ENCODE measurements at places on chromosomes 4 and X.
A peak's percentile ranks its signal among the peaks of the same experiment; 100 is the strongest.

DNA sequence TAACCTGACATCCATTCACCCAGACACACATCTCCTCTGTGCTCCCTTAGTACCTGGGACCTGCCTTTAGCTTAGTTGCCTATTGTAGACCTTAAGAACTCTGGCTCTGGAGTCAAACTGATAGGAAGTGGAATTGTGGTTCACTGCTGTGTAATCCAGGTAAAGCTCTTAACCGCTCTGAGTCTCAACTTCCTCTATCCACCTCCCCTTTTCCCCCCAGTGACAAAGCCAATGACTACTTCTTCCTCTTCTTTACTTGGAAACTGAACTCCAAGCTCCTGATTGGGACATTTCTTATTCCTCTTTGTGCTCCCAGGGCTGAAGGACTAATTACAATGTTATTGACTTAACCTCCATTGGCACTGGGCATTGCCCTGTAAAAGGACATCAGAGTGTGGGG is 94.1 kb downstream of the DRD5 start:
- ATAC-seq = no peak

- no peak for ATAC-seq
Observed at GRCh38 chr4:75343333-75343732, 170.9 kb downstream of the RCHY1 start.

- no peak for ATAC-seq
Observed at GRCh38 chrX:21503593-21503992, 129.4 kb downstream of the CNKSR2 start.

- ATAC-seq = no peak
Observed at GRCh38 chr4:163598028-163598427, 103.5 kb downstream of the TMA16 start.

- no peak for ATAC-seq
Observed at GRCh38 chr4:15381806-15382338, 46.0 kb upstream of the C1QTNF7 start.

GRCh38 chr4:74670583-74670982 is 123.7 kb downstream of the BTC start:
- ATAC-seq = no peak

- no peak for ATAC-seq
Observed at GRCh38 chrX:67726018-67726417, 182.2 kb downstream of the AR start.

GRCh38 chr4:101512416-101512815 is 165.1 kb upstream of the PPP3CA start:
- ATAC-seq = no peak

GRCh38 chr4:115165503-115165902 is 52.1 kb upstream of the NDST4 start:
- no peak for ATAC-seq

DNA sequence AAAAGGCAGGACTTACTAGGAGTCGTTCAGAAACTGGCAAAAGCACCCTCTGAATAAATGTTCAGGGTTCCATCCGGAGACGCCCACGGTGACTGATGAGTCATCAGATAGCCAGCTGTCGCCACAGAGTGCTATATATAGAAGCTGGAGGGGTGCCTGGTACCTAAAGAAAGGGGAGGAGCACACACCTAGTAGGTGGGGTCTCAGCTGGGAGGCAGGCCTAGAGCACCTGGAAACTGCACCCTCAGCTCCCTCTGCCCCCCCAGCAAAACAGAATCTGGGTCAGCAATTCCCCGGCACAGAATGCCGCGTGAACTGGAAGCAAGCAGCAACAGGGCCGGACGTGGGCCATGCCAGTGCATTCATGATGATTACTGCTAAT is 242.0 kb downstream of the BCOR start:
- ATAC-seq = peak; percentile 50

- ATAC-seq = no peak
Observed at GRCh38 chr4:10109995-10110670, 6.5 kb downstream of the WDR1 start.

- ATAC-seq = no peak
Observed at GRCh38 chrX:69021141-69021960, 143.9 kb downstream of the PJA1 start.

- no peak for ATAC-seq
Observed at GRCh38 chrX:134469486-134469885, 9.5 kb downstream of the HPRT1 start.

- no peak for ATAC-seq
Observed at GRCh38 chrX:17081511-17081910, 135.1 kb downstream of the REPS2 start.

- ATAC-seq = no peak
Observed at GRCh38 chr4:56803471-56803870, 18.0 kb downstream of the SPINK2 start.

GRCh38 chrX:37077646-37078433 is 69.7 kb downstream of the FAM47C start:
- no peak for ATAC-seq

- no peak for ATAC-seq
Observed at GRCh38 chr4:36164900-36165630, 79.2 kb downstream of the ARAP2 start.

DNA sequence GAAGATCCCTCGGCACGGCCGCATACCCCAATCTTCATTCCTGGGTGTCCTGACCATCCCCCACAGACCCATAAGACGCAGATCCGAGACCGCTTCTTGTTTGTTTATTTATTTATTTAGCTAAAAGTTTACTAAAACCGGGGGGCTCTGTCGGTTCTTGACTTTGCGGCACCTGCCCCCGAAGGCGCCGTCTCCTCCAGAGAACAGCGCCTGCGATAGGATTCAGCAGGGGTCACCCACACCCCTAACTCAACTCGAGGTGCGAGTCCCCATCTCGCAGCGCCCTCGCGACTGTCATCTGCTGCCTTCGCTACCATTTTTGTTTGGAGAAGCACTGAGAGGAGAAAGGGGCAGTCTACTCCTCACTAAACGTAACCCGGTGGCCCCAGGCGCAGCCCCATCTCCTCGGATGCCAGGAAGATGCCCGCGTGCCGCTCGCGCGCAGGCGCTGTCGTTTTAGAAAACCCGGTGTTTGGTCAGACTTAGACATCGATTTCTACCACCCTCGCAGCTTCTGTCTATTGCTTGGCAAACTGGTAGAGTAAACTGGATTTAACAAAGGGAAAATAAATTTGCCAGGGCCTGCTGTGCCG is 18.9 kb upstream of the GPR101 start:
- peak; percentile 32 for ATAC-seq

GRCh38 chrX:3216581-3217180 is 129.8 kb downstream of the MXRA5 start:
- ATAC-seq = no peak

DNA sequence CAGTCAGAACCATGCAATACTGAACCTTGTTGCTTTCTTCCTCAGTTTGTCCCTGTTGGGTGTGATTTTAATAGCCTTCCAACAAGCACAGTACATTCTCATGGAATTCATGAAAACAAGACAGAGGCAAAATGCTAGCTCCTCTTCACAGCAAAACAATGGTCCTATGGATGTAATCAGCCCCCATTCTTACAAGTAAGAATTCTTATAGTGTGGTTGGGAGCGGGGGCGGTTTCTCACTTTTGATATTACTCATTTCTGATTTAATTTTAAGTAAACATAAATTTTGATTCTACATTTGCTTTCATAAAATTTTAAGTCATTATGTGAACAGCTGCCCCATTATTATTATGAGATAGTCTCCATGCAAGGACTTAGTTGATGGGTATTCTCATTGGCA is 80.8 kb upstream of the TLR2 start:
- ATAC-seq = peak; percentile 67

DNA sequence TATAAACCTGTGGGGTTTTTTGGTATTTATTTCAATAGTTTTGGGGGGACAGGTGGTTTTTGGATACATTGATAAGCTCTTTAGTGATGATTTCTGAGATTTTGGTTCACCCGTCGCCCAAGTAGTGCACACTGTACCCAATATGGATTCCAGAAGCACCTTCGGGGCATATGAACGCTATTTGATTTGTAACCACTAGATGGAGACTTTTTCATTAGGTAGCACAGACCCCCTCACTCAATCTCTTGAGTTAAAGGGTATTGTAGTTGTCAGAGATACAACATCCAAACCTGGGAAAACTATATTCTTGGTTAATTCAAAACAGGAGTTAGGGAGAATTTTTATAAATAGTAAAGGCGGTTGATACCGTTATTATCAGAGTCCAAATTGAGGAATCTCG is 79.8 kb downstream of the SPANXN3 start:
- ATAC-seq = no peak

GRCh38 chr4:6621556-6621927 is 18.9 kb upstream of the MRFAP1 start:
- ATAC-seq = no peak

DNA sequence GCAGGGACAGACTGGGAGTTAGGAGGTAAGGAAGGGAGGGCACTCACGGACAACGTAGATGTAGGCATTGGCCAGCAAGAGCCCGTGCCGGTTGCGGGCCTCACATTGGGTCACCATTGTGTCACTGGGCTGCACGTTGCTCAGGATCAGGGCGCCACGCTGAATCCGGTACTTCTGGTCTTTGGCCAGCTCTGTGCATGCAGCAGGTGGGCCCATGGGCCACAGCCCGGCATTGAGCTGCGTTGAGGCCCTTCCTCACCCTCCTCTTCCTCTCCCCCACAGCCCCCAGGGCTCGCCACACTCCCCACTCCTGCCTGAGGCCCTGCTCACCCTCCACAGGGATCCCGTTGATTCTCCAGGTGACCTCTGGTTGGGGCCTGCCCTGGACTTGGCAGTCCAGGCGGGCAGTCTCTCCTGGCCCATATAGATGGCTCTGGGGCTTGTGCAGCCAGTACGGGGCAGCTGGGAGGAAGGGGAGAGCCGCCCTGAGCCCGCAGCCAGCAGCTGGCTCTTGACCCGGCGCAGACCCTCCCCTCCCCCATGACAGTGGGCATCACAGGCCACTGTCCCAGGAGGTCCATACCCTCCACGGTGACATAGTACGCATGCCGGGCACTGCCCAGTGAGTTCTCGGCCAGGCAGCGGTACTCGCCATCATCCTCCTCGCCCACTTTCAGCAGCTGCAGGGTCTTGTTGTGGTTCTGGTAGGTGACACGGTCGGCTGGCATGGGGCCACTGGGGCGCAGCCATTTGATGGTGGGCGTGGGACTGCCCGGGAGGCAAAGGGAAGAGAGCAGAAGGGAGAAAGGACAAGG is 16.3 kb downstream of the L1CAM start:
- ATAC-seq = no peak

DNA sequence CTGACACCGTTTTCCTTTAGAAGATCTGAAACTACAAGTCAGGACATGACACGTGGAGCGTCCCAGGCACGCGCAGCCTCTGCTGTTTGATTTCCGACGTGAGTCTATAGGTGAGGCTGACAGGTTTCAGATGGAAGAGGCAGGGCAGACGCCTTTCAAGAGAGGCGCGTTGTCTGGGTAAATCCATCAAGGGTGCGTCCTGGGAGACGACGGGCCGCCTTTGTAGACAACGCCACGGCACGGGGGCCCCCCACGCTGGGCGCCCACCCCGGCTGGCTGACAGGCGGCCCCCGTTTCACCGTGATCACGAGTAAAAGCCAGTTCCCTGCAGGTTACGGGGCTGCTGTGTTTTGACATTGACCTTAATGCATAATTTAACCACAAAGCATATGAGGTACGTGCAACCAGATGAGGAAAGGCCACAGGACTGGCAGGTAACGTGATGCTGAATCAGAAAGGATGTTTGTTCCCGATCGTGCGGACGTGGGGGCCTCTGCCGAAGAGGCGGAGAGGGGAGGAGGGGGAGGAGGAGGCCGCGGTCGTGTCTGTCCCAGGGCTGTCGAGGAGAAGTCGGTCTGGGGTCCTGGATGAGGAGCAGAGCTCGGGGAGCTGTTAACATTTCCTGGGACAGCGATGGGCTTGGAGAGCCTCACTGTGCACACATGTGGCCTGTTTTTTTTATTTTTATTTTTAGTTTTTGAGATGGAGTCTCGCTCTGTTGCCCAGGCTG is 51.1 kb upstream of the PPP2R3B start:
- ATAC-seq = no peak

- no peak for ATAC-seq
Observed at GRCh38 chrX:135536877-135537276, 16.4 kb downstream of the INTS6L start.

DNA sequence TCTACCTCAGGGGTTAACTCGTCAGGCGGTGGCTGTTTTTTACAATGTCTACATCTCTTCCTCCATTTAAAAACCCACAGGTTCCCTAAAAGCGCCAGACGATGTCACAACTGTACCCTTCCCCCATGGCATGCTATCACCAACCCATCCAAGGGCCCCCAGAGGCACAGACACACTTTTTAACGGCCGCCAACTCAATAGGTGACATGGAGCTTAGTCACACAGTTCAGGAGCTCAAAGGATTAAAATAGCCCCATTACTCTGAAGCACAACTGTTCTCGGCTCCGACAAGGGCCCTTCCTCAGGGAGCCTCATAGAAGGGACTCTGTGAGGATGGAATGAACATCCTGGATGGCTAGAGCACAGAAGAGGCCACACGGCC is 12.4 kb downstream of the SH3KBP1 start:
- peak; percentile 79 for ATAC-seq

DNA sequence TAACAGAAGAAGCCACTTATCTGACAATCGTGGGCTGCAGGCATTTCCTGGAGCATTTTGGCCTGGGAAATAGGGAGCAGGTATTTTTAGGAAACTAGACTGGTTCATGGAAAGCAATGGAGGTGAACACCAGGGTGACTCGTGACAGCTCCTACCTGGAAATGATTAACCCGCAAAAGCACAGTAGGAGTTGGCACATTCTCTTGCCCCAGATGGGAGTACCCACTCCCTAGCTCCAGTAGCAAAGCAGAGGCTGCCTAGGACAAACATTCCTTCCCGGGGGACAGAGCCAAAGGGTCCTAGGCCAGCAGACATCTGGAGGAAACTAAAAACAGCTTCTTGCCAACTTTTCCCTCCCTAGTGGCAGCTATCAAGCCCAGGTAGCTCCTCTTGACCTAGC is 29.0 kb downstream of the RTL5 start:
- no peak for ATAC-seq

GRCh38 chr4:48483777-48484493 is 792 bp downstream of the SLC10A4 start:
- no peak for ATAC-seq

GRCh38 chrX:74293343-74293946 is 10.5 kb upstream of the ZCCHC13 start:
- peak; percentile 35 for ATAC-seq

GRCh38 chrX:70434914-70435586 is 9.6 kb upstream of the DLG3 start:
- peak; percentile 17 for ATAC-seq

- no peak for ATAC-seq
Observed at GRCh38 chr4:25467843-25468242, 90.8 kb downstream of the ANAPC4 start.

GRCh38 chr4:41797260-41797659 is 48.7 kb upstream of the PHOX2B start:
- ATAC-seq = no peak

DNA sequence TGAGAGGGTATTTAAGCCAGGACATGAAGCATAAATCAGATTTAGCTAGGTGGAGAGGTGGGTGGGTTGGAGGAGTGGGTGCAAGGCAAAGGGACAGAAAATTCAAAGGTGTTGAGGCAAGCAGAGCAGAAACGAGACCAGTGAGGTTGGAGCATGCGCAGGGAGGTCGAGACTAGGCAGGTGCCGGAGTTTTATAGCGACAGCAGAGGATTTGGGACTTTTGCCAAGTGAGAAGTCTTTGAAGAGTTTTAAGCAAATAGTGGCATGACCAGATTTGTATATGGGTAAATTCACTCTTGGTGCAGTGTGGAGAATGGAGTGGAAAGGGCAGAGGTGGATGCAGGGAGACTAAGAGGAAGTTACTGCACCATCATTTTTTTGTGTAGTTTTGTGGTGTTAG is 107.0 kb upstream of the TLR2 start:
- no peak for ATAC-seq
